Colonic mucosa (tissue), 4 donors: ENCODE measurements at places on chromosomes 13 and 19. TPM values are rescaled to one million over a fixed set of nuclear protein-coding genes. Genes with fewer than 3 reads are reported as not detected.
A peak's percentile ranks its signal among the peaks of the same experiment; 100 is the strongest.

Gene KIR3DL1
- total RNA-seq: not detected

- H3K36me3 ChIP-seq: no peaks in the 10 kb centered on the region
- H3K27ac ChIP-seq: no peak overlapping the region
- DNase-seq: no peak
- H3K4me1 ChIP-seq: no peaks in the 10 kb centered on the region
- H3K27me3 ChIP-seq: no peaks in the 10 kb centered on the region
Observed at GRCh38 chr19:30044273-30045248, 102.5 kb downstream of the URI1 start.

Gene ZNF613
- total RNA-seq: 4.4 TPM

GRCh38 chr19:41456342-41456918 is 13.5 kb downstream of the ERICH4 start:
- H3K4me1 ChIP-seq: no peaks in the 10 kb centered on the region
- H3K27me3 ChIP-seq: no peaks in the 10 kb centered on the region
- H3K4me3 ChIP-seq: no peak overlapping the region
- DNase-seq: no peak
- H3K27ac ChIP-seq: no peak overlapping the region
- no peaks in the 10 kb centered on the region for H3K36me3 ChIP-seq

DNA sequence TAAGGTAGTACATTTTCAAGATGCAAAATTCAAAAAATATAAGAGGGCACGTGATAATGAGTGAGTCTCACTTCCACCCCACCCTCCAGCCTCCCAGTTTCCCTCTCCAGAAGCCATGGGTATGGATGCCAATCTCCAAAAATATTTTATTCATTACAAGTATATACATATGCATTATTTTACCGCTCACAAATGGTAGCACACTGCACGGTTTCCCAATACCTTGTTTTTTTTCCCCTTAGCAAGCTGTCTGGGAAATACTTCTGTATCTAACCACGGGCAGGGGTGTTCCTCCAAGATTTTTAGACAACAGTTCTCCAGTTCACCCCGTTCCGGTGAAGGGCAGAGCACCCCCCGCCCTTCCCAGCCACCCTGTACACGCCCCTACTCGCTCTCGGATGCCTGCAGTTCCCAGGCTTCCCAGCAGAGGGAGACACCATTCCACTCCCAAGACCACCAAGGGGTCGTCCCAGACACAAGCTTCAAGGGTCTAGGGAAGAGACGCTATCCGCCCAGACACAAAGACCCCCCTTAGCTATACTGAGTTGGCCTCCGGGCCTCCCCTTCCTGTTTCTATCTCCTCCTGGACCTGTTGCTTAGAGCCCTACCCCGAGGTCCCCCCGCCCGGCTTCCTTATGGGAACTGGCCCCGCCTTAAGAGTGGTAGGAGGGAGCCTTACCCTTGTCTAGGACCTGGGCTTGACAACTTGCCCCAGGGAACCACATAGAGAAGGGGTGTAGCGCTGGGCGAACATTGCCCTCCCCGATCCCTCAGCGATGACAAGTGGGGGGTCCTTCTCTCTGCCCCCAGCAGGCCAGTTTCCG is 1.1 kb upstream of the FXYD3 start:
- peak; percentile 86 for DNase-seq
- peak overlapping the region; percentile 92 for H3K27ac ChIP-seq
- H3K4me3 ChIP-seq: peak overlapping the region; percentile 32
- no peaks in the 10 kb centered on the region for H3K4me1 ChIP-seq
- no peaks in the 10 kb centered on the region for H3K36me3 ChIP-seq

Gene ZNF480
- 13.2 TPM for total RNA-seq

DNA sequence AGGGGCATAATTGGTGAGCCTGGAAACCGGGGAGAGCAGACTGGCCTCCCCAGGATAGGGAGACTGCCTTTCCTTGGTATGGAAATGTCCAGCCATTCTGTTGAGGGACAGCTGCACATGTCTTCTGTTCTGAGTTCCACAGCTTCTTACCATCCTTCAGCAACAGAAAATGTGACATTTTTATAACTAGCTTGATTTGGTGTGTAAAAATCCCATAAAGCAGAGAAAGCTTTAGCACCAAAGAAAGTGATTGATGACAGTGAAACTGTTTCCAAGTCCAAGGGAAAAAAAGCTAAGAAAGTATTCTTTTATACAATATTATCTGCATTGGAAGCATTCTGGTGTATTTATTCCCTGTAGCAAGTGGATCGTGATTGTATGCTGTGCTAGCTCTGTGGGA is 61.9 kb downstream of the DHRS12 start:
- H3K36me3 ChIP-seq: no peaks in the 10 kb centered on the region
- no peak for DNase-seq
- H3K4me1 ChIP-seq: no peaks in the 10 kb centered on the region
- H3K27ac ChIP-seq: no peak overlapping the region
- no peaks in the 10 kb centered on the region for H3K27me3 ChIP-seq

GRCh38 chr13:72782717-72783116 is 784 bp downstream of the PIBF1 start:
- H3K4me1 ChIP-seq: no peaks in the 10 kb centered on the region
- H3K27ac ChIP-seq: peak overlapping the region; percentile 91
- H3K36me3 ChIP-seq: no peaks in the 10 kb centered on the region
- no peak for DNase-seq
- H3K4me3 ChIP-seq: peak overlapping the region; percentile 99
